T-helper 9 cell (primary cell): ENCODE measurements at places on chromosomes 6 and 20.

DNA sequence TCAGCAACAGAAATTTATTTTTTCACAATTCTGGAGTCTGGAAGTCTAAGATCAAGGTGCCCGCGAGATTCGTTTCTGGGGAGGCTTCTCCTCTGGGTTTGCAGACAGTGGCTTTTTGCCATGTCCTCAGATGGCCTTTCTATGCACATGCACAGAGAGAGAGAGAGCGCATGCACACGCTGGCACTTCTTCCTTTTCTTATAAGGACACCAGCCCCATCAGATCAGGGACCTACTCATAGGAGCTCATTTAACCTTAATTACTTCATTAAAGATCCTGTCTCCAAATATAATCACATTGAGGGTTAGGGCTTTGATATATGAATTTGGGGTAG, 260.7 kb upstream of the PLCB4 start:
- DNase-seq: no peak

DNA sequence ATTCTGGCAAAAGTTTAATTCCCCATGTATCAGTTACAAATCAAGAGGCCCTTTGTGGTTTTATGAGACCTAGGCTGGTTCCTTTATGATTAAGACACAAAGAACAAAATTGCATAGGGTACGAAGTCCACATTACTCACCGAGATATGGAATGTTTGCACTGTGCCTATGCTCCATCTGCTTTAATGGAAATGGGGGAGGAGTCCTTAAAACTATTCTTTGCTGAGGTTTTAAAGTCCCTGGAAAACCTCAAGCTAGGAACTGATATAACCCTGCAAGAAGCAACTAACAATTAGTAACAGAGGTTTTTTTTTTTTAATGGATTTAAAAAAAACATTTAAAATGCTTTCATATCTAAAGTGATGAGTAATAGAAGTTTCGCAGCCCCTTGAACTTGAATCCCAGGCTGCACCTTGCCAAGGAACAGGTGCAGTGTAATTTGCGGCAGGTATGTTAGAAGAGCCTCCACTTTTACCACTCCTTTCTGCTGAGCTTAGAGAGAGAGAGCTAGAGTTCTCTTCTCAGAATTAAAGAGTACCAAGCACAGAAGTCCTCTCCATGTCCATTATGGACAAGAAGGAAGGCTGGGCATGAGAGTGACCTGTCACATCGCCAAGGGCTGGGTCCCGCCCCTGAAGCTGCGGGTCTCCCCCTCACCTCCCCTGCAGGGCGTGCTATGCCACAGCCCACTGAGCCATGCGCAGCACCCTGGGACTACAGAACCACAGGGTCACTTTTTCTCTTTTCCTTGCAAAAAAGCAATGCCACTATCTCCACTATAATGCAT, 2.3 kb downstream of the SERPINB1 start:
- DNase-seq: no peak

DNA sequence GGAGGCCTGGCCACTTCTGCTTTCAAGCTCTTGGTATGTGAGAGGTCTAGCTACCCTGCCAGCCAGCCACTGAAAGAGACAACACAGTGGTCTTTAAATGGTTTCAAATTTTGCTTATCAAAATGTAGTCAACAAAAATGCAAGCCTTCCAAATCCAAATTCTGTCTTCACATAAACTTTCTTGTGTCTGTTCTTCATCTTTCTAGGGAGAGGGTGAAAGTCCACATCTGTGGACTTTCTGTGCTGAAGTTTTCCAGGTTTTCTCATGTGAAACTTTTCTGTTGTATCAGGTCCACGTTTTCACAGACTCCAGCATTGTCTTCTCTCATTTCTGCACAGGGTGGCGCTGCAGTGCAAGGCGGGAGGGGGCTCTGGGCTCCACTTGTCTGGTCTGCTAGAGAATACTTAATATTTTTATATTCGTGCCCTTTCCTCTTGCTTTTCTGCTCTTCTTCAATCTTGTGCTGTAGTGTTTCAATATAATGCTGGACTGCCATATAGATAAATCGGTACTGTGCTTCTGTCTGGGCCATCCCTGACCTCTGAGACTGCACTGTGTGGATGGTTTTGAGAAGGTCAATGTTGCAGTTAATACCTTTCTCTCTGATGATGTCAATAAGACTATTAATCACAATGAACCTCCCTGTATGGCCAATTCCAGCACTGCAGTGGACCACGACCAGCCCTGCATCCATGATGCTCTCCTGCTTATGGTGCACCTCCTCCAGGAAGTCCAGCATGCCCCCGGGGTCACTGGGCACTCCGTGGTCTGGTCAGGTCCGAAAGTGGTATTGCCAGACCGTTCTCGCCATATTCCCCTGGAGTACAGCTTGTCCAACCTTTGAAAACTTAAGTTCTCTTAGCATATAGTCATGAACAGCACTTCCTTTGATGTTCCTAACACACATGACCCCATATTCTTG, 161.6 kb upstream of the TNFAIP3 start:
- DNase-seq: peak; percentile 74

- DNase-seq: no peak
Observed at GRCh38 chr20:7841971-7842310, 98.3 kb downstream of the HAO1 start.

- no peak for DNase-seq
Observed at GRCh38 chr6:153028286-153028685, 25.8 kb upstream of the MTRF1L start.
